Fibroblast of the aortic adventitia (primary cell): ENCODE measurements at places on chromosomes 12 and 14. TPM values are rescaled to one million over a fixed set of nuclear protein-coding genes. Genes with fewer than 3 reads are reported as not detected.
A peak's percentile ranks its signal among the peaks of the same experiment; 100 is the strongest.

Gene E2F7
- total RNA-seq: 2.3 and 23.4 TPM in 2 replicates

Gene MAP4K5
- 92.1 and 101 TPM in 2 replicates for total RNA-seq

Gene TBX5
- 1.3 TPM in 1 of 2 replicates, not detected in the other for total RNA-seq

Gene CLEC4C
- not detected in 2 replicates for total RNA-seq

DNA sequence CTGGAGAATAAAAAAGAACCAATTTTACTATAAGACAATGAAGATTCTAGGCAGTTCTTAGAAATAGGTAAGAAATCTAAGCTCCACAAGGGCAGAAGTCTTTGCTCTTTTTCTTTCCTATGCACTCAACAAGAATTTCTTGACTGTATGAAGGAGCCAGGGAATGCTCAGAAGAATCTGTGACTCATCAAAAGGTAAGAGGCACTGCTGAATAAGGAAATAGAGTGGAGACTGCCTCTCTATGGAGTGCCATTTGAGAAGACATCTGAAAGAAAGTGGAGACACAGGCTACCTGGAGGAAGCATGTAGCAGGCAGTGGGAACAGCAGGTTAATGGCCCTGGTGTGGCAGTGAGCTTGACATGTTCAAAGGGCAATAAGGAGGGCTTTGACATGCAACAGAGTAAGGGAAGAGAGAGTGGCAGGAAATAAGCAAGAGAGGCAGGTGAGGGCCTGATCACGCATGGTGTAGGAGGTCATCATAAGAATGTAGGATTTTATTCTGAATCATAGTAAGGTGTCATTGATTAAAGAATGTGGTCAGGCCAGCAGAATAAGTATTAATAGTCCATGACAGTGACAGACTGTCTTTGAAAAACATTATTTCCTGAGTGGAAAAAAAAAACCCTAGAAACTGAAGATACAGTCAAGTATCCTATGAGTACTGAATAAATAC, 446.7 kb upstream of the GARIN6 start:
- no peak for DNase-seq

GRCh38 chr14:53295985-53296582, 143.0 kb upstream of the DDHD1 start:
- peak; percentile 69 for DNase-seq

DNA sequence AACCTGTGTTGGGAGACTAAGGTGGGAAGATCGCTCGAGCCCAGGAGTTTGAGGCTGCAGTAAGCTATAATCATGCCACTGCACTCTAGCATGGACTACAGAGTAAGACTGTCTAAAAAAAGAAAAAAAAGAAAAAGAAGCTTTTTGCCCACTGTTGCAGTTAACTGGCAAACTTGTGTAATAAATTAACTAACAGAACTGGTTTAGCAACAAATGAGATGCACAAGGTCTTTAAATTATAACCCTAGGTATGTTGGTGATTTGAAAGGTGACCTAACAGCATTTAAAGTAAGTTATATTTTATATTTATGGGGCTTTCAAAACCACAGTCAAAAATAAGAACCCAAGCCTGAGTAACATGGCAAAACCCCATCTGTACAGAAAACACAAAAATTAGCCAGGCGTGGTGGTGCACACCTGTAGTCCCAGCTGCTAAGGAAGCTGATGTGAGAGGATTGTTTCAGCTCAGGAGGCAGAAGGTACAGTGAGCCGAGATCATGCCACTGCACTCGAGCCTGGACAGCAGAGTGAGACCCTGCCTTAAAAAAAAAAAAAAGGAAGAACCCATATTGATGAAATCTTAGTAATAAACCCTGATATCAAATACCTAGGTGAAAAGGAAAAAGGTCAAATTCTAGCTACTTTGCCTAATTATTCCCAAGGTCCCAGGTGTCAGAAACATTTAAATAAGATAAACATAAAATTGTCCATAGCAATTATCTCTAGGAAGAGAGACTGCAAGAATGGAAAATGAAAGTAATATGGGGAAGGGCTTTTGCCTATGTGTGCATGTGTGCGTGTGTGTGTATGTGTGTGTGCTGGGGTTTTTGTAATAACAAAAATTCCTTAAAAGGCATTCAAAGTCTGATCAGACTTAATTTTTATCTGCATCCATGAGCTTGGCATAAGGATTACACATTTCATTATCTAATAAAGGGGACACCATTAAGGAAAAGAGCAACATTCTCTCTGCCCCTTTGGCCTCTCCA, 15.4 kb downstream of the SYNE2 start:
- peak; percentile 43 for DNase-seq

GRCh38 chr14:32477396-32477795, 148.3 kb downstream of the AKAP6 start:
- DNase-seq: no peak

- DNase-seq: no peak
Measured at GRCh38 chr12:95073698-95074520, 491 bp upstream of the NR2C1 start.

DNA sequence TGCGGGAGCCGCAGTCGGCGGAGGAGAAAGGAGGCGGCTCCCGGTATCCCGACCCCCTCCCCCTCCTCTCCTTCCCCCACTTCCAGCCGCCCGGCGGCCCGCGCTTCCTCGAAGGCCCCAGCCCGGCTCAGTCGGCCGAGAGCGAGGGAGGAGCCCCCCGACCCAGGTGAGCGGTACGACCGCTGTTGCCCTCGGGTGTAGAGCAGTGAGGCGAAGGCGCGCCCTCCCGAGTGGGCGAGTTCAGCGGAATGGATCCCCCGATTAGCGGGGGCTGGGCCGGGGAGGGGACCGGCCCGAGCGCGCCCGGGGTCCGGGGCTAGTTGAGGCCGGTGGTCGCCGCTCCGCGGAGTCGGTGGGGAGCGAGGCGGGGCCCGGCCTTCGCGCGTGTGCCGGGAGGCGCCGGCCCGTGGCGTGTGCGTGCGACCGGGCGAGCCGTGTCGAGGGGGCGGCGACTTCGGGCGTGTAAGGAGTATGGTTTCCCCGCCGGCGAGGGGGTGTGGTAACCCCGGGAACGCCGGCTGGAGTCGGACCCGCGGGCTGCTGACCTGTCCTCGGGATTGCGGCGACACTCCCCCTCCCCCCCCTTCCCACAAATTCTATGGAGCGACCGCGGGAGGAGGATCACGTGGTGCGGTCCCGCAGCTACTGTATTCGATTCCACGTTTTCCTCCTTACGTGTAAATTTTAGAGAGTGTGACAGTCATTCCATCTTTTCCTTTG, 501 bp downstream of the RIMKLB start:
- peak; percentile 45 for DNase-seq

- DNase-seq: no peak
Measured at GRCh38 chr12:5963515-5963914, 18.5 kb upstream of the ANO2 start.

GRCh38 chr12:104669089-104669721, 212.5 kb downstream of the CHST11 start:
- DNase-seq: no peak

- DNase-seq: no peak
Measured at GRCh38 chr12:124493809-124494750, 73.3 kb downstream of the NCOR2 start.

GRCh38 chr14:47826809-47827208, 151.4 kb upstream of the MDGA2 start:
- no peak for DNase-seq

GRCh38 chr12:22234561-22234960, 99.9 kb downstream of the ST8SIA1 start:
- peak; percentile 86 for DNase-seq
